ENCODE measurements at places on chromosomes 12 and 14.

DNA sequence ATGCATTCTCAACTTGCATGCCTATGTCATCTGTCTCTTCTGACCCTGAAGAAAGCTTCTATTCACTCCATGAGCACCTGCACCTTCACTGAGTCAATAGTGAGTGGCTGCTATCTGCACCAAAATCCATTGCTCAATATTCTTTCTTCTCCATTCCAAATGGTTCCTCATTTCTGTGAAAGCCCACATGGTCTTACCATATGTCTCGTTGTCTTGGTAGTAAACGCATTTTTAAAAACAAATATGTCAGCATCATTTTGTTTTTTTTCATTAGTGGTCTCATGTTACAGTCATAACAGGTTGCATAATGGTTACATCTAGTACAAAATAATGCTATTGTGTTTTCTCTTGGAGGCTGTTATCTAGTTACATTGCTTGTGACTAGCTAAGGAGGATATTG, 106.9 kb upstream of the CPM start:
- DNase-seq, result no peak

GRCh38 chr14:76348898-76349297, 27.0 kb upstream of the ESRRB start:
- no peak for DNase-seq

DNA sequence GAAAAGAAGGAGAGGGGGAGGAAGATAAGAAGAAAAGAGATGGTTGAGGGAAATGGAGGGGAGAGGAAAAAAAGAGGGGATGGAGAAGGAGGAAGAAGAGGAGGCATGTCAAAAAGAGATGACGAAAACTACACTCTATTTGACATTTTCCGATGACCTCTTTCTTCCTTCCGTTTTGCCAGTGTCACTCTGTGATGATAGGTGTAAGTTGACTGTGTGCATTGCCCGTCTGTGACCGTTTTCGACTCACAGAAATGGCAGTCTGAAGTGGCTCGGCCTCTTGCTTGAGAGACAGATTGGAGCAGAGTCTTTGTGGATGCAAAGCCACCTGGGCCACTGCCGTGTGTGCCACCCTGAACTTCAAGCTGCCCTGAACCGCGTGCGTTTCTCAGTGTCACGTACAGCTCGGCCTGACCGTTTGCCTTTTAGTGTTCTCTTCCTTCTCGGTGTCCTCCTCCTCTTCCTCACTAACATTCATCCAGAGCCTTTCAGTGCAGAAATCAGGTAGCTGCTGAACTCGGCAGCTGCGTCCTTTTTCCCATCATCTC, 32.7 kb downstream of the ELK3 start:
- DNase-seq, result no peak

DNA sequence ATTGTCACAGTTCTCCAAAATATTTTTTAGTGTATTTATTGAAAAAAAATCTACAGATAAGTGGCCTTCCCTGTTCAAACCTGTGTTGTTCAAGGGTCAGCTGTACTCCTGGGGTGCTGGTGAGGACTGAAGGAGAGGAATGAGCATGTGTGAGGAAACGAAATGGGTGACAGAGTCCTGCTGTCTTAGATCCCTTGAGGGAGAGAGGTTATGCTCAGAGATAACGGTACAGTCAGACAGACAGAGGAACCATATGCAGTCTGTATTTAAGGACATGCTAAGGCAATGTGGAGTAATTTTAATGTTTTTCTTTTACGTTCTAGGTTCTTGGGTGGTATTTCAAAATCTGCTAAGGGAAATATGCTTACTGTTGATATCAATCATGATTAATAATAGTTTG, 352.9 kb upstream of the RGS6 start:
- no peak for DNase-seq

GRCh38 chr14:47917344-47917954, 242.0 kb upstream of the MDGA2 start:
- DNase-seq, result no peak

All from activated CD8-positive, alpha-beta memory T cell treated with anti-CD3 and anti-CD28 coated beads for 1 hour (primary cell).